ENCODE measurements at places on chromosomes 2 and 18.

- no peak for DNase-seq
Measured at GRCh38 chr2:64447317-64448040, 6.5 kb upstream of the LGALSL start.

GRCh38 chr2:114550895-114551793, 108.7 kb downstream of the DPP10 start:
- DNase-seq: no peak

DNA sequence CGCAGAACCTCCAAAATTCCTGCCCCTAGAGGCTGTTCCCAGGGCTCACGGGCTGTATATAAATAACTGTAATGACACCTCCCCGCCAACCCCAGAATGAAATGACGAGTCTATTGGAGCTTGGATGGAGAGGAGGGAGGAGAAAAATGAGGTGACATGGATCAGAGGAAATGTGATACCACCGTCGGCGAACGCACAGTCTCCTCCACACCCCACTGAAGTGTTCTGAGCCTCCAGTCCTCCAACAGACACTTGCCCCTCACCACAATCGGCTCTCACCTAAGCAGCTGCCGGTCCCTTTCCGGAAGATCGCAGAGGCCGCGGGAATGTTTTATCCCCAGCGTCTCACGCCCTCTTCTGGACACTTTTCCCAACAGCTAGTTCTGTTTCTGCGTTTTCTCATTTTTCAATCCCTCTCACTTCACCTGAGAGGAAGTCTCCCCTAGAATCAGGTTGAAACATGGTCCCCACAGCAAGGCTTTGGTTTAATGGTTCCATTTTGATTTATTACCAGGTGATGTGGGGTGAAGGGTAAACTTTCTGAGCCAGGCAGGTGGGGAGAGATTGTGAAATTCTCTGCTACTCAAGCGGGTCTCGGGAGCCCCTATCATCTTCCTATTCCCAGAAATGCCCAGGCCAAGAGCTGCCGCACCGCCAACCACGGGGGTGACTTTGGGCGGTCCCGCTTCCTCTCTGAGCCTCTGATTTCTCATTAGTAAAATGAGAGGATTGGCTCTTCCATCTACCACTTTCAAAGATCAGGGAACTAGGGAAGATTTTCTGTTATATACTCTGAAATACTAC, 9.1 kb upstream of the MYO5B start:
- no peak for DNase-seq

- DNase-seq: no peak
Measured at GRCh38 chr2:240604291-240604938, 17.9 kb downstream of the CAPN10 start.

- DNase-seq: no peak
Measured at GRCh38 chr18:75638776-75639471, 211.4 kb upstream of the SMIM21 start.

GRCh38 chr2:31228717-31229116, 5.2 kb upstream of the EHD3 start:
- DNase-seq: no peak

DNA sequence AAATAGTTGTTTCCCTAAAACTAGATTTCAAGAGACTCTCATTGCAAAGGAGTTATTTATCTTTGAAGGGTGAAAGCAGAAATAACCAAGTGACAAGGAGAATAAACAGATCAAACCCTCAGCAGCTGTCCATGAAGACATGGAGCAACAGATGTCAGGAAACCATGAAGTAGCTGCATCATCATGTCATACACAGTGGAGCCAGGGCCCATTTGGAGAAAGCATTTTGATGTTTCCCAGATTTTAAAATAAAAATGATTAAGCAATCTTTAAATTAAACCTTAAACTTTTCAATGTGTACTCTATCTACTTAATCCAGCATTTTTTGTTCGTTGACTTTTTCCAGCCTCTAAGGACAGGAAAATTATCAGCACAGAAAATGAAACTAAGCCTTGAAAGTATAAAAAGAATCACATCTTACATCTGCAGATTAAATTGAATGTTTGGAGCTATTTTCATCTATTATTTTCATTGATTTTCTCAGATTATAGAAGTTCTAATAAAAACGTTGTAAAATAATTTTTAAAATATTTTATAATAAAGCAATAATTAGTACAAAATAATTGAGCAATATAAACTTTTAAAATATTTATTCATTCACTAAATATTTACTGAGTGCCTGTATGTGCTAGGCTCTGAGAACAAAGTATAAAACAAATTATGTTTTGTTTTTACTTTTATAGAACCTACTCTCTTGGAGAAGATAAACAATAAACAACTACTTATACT, 860.1 kb downstream of the BCL11A start:
- no peak for DNase-seq

DNA sequence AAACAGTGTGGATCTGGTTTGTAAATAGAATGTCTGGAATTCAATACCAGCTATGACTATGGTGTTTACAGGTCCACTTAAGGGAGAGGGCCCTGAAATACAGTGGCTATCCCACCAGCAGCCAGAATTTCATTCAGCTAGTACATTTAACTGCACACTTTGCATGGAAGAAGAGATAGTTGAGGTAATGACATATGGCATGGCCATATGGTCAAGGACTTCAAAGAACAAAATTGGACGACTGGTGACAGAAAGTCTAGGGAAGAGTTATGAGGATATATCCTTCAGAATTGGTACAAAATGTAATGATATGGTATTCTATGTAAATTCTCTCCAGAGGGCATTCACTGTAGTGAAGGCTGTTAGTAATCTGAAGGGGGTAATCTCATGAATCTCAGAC, 105.0 kb downstream of the IKZF2 start:
- DNase-seq: no peak

DNA sequence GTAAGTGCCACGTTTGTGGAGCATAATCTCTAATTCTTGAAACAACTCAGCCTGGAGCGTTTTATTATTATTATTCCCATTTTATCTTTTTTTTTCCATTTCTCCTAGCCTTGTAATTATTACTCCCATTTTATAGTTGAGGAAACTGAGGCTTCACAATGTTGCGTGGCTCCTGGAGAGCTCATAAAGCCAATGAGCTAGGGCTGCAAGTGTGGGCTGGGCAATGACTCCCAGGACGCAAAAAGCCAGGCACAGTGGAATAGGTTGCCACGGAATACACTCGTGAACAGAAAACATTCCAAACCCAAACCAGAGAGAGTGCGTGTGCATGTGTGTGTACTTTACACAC, 13.5 kb upstream of the KLF11 start:
- DNase-seq: no peak

- DNase-seq: no peak
Measured at GRCh38 chr2:127106457-127106990, 430 bp downstream of the BIN1 start.

- DNase-seq: no peak
Measured at GRCh38 chr18:36264283-36264682, 33.2 kb upstream of the FHOD3 start.

DNA sequence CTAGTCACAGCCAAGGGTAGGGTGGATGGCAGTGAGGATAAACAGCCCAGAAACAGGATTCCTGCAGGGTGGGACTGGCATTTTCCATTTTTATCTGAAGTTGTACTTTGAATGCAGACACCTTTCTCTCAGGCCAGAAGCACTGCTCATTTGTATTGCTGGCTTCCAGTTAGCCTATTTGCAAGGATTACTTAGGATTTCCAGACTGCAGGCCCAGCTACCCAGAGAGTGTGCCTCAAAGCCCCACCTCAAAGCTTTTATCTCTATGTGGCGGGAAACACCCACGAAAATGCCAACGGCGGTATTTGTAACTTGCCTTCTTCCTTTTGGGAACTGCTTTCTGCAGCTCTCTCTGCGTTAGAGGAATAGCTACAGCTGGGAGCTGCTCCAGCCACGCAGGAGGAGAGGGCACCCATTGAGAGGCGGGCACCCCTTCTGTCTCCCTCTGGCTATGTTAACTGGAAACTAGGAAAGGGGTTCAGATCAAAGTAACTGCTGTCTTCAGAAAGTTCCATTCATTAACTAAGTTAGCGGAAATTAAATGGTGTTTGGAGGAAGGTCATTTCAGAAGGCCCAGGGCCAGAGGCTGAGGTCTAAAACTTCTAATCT, 144.9 kb downstream of the TGIF1 start:
- no peak for DNase-seq

DNA sequence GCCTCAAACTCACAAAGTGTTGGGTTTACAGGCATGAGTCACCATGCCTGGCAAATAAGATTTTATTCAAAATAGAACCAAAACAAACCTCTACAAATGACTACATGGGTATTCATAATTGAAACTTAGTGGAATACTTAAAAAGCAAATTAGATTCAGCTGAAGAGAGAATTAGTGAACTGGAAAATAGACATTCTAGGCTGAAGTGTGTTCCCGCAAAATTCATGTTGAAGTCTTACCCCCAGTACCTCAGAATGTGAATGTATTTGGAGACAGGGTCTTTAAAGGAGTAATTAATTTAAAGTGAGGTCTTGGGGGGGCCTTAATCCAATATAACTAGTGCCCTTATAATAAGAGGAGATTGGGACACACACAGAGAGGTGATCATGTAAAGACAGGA, 88.5 kb upstream of the OTOS start:
- no peak for DNase-seq

GRCh38 chr18:36410346-36410745, 112.8 kb downstream of the FHOD3 start:
- DNase-seq: no peak

DNA sequence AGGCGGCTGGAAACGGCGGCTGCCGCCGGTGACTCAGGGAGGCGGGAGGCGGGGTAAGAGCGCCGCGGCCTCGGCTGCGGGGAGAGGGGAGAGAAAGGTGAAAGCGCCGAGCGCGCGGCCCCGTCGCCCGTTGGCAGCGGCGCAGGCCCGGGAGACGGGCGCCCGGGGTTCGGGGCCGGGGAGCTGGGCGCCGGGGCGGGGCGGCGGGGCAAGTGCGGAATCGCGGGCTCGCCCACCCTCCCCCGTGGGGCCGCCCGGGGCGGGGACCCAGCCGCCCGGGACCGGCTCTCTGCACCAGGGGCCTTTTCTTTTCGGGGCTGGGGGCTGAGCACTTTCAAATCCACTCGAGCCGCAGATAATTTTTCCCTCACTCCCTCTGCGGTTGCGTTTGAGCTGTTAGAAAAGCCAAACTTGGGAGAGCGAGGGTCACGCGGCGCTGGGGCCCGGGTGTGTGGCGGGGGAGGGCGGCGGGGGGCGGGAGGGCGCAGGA, 266 bp downstream of the KDM3A start:
- DNase-seq: no peak

GRCh38 chr2:99772591-99773331, 282.9 kb upstream of the REV1 start:
- DNase-seq: no peak

GRCh38 chr18:63844254-63844653, 43.3 kb upstream of the SERPINB2 start:
- DNase-seq: no peak

DNA sequence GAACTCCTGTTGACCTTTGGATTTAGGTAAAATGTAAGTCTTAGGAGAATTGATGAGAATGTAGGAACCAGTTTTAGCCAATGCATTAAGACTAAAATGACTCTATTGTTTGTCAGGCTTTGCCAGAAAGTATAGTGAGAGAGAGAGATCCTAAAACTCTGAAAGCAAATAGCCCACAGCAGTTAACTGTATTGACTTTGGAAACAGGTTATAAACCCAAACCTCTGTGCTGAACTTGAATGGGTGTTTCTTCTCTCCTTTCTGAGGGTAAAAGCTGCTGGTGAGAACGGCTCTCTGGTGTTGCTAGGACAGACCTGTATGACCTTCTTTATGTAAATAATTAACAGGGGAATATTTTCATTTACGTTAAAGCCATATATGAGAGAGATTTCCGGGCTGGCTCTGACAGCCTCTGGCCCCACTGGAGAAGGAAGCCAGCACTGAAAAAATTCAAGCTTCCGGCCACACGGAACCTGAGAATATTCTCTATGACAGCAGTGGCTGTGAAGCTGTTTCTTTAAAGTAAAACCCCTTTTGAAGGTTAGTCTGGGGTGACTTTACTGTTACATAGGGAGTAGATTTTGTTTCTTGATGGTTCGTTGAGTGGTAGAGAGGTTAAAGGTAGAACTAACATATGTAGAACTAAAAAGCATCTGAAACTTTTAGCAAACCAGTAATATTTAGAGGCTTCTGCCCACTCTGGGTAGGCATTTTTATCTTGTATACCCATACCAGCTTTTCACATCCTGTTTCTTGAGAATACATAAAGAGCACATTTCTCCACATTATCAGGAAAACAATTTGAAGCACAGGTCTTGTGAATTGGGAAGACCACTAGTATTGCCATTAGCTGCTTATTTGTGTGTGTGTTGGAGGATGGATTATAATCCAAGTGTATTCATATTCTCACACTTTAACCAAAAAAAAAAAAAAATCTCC, 123.8 kb downstream of the SPTBN1 start:
- DNase-seq: no peak

DNA sequence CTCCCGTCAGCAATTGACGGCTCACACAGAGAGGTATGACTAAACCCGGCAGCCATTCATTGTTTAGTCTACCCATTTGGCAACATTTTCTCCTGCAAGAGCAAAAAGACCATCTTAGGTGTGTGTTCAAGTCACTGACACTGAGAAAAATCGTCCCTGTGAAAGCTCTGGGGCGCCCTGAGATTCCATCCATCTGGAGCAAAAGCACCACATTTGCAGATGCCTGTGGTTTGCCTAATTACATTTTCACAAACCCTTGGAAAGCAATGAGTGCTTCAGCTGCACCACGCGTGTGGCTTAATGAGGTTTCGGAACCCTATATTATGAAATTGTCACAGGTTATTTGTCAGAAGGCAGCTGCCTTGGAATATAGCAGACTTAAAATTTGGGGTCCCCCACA, 110.7 kb upstream of the PTPRM start:
- DNase-seq: no peak

DNA sequence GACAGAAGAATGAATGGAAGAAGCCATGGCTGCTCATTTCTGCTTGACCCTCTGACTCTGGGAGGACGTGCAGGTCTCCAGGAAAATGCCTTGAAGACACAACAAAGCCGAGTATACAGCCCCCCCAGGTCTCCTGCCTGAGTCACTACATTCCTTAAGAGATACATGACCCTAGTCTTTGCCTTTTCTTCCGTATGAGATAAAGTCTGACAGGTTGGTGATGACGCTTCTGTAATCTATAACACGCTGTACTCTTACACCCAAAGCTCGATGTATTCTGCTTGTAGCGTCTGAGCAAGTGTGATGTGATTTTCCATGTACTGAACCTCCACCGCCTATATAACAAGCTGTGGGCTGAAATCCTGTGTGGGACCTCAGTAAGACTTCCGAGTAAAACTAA, 77.3 kb downstream of the KCTD1 start:
- no peak for DNase-seq

DNA sequence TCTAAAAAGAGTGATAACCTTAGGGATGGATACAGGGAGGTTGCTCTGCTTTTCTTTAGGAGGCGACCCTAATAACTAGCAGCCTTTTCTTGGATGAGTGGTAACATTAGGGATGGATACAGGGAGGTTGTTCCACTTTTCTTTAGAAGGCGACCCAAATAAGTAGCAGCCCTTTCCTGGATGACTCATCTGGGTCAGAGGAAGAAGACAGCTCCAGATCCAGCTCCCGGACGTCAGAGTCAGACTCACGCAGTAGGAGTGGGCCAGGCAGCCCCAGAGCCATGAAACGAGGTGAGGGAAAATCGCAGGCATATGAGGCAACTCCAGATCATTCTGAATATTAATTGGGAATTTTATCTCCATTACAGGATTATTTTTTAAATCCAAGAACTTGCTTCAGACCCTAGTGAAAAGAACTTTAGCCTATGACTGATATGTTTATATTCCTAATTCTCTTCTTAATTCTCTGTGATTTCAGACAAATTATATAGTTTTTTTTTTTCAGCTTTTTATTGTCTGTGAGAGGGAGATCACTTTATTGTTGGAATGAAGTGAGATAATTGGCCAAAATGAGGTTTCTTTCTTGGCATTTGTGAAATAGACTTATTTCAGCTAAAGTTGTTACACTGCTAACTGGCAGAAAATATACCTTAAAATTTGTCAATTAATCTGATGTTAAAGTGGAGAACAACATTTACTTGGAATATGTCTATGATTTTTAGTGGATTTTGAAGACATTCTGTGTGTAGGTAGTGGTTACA, 31.2 kb upstream of the C1GALT1C1L start:
- no peak for DNase-seq
